ENCODE measurements at places on chromosomes 12 and 14.
A peak's percentile ranks its signal among the peaks of the same experiment; 100 is the strongest.

DNA sequence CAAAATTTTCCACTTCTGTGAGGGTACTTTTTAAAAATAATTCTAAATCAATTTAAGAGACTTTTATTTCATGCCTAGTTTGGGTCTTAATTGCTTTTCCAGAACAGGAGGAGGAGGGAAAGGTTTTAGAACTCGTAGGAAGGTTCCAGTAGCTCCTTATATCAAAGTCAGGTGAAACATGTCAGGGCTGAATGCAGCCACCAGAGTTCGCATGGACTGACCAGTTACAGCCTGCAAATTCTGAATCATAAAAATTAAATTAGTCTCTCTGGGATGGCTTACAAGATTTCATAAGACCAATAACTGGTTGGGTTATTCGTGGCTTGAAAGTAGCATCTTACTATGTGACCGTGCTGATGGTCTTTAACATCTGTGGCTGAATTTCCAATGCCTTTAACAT is 397 bp downstream of the BDKRB1 start:
- no peak for DNase-seq

GRCh38 chr14:85625925-85626585 is 96.1 kb downstream of the FLRT2 start:
- no peak for DNase-seq

DNA sequence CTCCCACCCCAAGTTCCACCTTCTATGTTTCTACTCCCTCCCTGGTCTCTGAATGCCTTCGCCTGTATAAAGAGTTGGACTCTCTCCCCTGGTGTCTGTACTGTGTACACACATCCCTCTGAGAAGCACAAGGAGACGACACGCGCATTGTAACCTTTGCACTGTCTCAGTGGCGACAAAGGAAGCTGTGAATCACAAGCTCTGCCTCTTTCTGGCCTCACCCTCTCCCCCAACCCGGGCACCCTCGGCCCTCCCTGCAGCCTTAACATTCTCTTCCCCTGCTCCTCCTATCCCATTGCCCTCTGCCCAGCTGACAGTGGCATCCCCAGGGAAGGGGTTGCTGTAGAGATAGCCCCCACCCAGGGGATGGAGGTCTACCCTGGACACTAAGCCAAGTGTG is 2.5 kb upstream of the SMARCD1 start:
- no peak for DNase-seq

DNA sequence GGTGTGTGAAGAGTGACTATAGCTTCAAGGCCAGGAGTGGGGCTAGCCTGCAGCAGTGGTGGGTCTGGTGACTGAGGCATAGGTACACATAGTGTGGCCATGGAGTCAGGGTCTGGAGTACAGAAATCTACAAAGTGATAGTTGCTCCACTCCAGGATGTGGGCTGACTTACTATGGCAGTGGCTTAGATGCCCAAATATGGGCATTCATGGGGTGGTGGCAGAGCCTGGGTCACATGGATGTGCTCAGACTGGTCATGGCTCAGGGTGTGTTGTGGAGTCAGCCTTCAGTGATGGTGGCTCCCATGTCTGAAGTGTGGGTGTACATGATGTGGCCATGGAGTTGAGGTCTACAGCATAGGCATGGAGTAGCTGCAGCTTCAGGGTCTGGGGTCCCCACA is 27.3 kb downstream of the CLEC6A start:
- no peak for DNase-seq

DNA sequence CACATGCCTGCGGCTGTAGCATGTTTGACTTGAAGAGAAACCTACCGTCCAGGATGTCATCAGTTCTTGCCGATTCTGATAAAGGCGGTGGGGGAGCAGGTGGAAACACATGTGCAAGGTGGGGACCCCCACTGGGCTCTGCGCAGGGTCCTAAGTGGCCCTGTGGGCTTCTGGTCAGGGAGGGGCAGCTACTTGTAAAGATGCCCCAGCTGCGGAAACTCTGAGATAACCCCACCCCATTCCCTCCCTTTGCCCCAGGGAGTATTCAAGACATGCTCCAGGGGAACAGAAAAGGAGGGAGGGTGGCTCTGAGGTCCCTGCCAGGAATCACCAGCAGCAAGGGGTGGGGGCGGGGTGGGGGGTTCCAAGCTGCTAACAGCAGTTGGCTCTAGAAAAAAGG is 67.6 kb downstream of the PIWIL1 start:
- no peak for DNase-seq

- DNase-seq: no peak
Measured at GRCh38 chr12:4847713-4848112, 62.0 kb upstream of the KCNA1 start.

DNA sequence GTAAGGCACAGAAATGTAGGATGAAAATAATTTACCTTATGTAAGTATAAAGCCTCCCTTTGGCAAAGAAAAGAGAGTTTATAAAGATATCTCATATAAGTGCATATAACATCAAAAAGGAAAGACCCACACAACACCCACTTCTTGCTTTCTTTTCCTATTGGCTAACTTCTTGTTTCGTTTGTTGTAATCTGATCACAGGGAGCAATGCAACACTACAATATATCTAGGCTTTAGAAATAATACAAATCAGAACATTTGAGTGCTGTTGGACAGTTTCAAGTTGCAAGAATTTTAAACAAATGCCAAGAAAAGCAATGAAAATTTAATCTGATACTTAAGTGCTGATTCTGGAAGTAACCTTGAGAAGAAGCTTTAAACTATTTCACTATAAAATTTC is 1.3 kb downstream of the FGD6 start:
- peak; percentile 42 for DNase-seq

GRCh38 chr14:50027816-50028215 is 88.6 kb downstream of the VCPKMT start:
- DNase-seq: no peak

DNA sequence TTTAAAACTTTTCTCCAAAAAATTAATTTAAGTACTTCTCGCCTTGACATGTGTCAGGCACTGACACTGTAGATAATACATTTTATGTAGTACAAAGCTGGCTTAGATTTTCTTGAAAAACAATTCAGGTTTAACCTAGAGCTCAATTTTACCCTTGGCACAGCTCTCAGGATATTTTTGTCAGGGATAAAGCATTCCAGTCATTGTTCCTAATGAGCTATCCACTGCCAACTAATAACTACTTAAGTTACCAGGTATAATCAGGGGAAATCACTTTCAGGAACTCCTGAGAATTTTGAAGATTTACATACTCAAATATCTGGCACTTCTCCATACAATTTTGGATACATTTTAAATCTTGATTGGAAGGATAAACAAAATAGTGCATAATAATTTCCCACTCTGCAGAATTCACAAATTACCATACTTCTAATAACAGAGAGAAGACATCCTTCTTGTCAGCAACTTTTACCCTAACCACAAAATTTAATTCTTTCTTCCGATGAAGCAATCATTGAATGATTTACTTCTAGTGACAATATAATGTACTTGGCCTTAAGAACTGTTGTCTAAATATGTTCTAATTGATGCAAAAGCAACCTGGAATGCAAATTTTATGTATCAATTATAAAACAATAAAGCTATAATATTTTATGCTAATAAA is 4.8 kb downstream of the RASSF9 start:
- no peak for DNase-seq

- DNase-seq: no peak
Measured at GRCh38 chr12:66739940-66740651, 61.2 kb upstream of the GRIP1 start.

DNA sequence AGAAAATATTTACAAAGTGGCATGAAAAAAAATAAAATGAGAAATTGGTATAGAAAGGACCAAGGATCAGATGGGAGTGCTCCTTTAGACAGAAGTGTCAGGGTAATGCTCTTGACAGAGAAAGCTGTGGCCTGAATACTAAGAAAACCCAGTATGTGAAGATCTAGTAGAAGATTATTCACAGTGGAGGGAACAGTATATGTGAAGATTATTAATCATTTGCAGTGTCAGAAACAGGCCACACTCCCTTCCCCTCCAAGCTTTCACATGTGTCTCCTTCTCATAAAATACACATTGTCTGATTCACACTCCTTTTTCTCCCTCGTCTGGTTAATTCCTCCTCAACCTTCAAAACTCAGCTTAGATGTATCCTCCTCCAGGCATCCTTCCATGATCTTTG is 41.3 kb downstream of the CAPS2 start:
- DNase-seq: no peak

GRCh38 chr12:88904705-88905104 is 324.4 kb upstream of the KITLG start:
- DNase-seq: no peak

DNA sequence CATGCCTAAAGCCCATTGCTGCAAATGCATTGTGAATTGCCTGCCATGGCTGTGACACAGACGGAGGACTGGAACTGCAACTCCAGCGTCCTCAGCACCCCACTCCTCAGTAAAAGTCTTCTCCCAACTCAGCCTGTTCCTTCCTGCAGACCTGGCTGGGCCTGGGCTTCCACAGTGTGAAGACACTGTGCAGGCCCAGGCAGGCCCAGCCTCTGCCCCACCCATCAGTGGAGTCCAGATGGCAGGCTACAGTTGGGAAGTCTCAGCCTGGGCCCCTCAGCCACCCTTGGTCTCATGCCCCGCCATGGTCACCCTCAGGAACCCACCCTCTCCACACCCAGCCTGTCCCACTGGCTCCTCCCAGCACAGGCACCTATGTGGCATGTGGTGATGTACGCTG is 22.0 kb downstream of the VSX2 start:
- no peak for DNase-seq

GRCh38 chr12:14876833-14877232 is 8.8 kb downstream of the MGP start:
- DNase-seq: no peak

DNA sequence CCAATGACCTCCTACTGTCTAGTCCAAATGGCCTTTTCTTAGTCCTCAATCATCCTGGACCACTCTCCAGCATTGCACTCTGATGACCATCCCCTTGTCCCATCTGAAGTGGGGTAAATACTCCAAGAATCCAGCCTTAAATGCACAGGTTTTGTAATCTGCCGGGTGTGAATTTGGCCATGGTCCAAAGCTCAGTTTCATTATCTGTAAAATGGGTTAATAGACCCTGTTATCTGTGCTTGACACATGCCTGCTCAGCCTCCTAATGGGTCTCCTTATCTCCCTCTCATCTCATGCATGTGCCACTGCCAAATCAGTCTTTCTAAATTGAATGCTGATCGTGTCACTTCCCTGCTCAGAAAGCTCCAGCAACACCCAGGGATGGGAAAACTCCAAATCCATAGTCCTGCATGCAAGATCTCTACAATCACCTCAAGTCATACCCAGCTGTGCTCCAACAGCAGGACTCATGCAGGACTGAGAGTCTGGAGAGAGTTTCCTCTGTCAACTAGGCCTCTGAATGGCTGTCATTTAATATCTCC is 22.3 kb downstream of the LGR5 start:
- DNase-seq: no peak

DNA sequence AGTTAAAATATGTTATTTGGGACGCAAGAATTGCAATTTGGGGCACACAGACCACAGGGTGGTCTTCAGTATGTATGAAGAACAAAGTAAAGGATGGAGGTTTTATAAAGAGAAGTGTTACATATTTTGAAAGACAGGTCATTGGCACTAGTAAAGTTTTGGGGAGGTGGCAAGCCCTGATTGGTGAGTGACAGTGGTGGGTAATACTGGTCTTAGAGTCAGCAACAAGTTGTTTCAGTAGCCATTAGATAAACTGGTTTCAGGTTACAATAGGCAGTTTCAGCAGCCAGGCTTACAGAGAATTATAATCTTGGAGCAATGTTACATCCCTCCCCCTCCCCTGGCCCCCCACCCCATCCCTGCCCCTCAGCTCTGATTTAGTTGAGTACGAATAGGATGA is 17.5 kb downstream of the MARK3 start:
- DNase-seq: no peak

GRCh38 chr12:116143909-116144308 is 133.6 kb downstream of the MED13L start:
- DNase-seq: peak; percentile 56

DNA sequence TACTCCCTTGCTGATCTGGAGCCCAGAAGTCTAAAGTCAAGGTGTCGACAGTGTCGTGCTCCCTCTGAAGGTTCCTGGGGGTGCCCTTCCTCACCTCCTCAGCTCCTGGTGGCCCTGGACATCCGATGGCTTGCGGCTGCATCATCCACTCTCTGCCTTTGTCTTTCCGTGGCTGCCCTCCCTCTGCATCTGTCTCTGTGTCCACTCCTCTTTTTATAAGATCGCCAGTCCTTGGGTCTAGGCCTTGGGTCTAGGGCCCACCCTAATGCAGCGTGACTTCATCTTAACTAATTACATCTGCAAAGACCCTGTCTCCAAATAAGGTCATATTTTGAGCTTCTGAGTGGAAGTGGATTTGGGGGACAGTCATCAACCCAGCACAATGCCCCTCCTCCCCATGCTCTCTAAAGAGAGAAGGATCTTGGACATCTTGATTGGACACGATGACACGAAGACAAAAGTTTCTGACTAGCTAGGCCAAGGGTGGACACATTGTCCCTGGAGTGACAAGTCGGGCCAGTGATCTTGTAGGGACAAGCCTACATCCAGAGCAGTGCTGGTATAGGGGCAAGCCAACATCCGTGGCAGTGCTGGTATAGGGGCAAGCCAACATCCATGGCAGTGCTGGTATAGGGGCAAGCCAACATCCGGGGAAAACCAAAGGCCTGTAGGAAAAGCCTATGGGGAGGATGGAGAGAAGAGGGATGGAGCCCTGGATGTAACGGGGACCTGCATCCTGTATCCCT is 93.9 kb upstream of the DIO3 start:
- DNase-seq: no peak

DNA sequence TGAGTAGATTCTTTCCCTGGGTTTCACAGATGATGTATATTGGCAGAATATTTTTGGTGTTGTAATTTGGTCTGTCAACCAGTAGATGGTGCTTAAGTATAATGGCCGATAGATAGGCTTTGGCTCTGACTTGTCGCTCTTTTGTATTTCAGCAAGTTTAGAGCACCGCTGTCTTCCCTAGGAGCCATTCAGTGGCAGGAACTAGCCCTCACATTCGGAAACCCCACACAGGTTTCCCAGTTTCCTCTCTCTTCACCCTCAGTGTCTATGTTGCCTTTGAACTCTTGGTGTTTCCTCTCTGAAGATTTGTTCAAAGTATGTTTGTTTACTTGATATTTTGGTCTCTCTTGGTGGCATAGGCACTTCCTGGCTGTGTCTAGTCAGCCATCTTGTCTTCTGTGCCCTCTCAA is 102.2 kb downstream of the GPHN start:
- DNase-seq: no peak

DNA sequence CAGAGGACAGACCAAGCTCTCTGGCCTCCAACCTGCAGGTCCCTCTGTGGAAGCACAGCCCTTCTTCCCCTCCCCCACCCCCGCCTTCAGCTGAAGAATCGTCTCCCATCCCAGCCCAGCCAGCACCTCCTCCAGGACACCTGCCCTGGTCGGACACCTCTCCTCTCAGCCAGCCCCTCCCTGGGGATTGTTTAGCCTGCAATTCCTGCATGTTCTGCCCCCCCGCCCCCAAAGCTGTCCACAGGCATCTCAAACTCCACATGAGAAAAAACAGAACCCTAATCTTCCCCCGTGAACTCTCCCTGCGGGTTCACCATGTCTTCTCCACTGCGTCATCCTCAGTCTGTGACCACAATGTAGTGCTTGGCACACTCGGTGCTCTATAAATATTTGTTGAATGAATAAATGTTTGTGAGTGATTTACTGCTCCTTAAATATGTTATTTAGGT is 24.1 kb downstream of the PRIMA1 start:
- no peak for DNase-seq
